ENCODE measurements at places on chromosomes 3 and 15. TPM values are rescaled to one million over a fixed set of nuclear protein-coding genes. Genes with fewer than 3 reads are reported as not detected.

GRCh38 chr3:157388976-157389375 lies 47.7 kb upstream of the PTX3 start:
- DNase-seq: no peak

- DNase-seq: no peak
These were observed 21.8 kb downstream of the LRRC31 start for GRCh38 chr3:169847896-169848295.

DNA sequence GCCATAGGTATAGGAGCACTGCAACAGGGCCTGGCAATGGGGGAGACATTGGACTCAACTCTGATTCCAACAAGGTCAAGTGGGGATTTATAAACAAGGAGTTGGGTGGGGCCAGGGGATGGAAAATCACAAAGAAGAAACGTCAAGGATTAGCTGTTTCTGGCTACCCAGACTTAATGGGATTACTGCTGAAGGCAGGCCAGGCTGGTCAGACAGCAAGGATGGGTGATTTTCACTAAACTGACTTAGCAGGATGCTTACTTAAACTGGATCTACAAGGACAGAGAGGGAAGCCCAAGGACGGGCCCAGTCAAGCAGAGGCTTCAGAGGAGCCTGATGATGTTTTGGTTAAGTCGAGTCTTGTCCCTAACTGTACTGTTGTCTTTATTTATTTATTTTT lies 76.2 kb downstream of the USP13 start:
- DNase-seq: no peak

DNA sequence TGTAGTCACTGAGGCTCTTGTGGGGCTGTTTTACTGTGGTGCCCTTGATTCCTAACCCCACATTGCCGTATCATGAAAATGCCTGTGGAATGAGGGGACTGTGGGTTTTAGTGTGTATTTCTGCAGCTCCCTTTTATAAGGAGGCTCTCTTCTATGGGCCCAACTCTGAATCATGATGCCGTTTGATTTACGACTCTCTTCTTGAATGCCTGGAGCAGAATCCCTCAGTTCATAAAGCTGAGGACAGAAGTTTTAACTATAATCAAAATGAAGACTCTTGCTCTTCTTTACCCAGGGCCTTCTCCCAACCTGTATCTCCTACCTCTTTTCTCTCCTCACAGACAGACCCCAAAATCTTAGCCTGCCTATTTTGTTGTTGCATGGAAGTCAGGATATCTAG lies 109.5 kb downstream of the RARB start:
- DNase-seq: no peak

GRCh38 chr3:13622356-13622755 lies 73.4 kb downstream of the FBLN2 start:
- no peak for DNase-seq

- no peak for DNase-seq
These were observed 76.2 kb downstream of the CCK start for GRCh38 chr3:42189736-42190135.

DNA sequence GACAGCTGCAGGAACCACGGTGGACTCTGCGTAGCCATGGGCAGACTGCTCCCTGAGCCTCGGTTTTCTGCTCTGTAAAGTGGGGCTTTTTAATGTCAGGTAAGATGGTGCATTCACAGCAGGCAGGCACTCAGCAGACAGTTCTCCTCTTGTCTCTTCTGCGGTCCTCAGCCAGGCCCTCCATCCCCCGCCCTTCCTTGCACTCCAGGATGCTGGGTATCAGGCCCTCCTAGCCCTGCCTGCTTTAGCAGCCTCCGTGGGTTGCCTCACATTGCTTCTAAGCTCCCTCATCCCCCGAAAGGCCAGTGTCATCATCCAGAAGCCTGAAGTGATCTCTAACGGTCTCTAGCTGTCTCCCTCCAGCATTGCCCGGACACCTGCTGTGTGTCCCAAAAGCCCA lies 115.7 kb downstream of the WNT7A start:
- no peak for DNase-seq

DNA sequence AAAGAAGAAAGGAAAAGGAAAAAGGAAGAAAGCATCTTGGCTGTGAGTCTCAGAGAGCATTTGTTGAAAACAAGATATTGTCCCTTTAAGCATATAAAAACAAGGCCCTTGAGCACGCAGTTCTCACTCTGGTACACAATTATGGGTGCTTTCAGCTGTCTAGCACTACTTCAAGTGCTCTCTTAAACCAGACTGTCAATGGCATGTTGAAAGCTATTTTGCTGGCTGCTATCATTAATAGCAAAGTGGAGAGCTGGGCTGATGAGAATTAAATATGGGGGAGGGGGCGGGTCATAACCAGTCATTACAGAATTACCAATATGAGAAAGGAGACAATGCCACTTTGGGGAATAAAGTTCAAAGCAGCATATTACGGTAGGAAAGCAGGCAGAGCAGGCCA lies 9.3 kb downstream of the TLE3 start:
- DNase-seq: no peak

DNA sequence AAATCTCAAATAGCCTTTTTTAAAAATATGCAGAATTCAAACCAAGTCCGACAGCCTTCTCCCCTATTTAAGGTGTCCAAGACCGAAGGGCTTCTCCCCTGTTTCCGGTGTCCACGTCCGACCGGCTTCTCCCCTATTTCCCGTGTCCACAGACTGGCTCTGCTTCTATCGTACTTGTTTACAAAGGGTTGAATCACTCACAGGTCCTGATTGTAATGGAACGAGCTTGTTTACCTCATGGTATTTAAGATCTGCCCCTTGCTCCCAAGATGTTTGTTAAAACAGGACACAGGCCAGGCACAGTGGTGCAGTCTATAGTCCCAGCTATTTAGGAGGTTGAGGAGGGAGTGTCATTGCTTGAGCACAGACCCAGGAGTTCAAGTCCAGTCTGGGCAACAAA lies 90.4 kb upstream of the ROBO2 start:
- DNase-seq: no peak

- no peak for DNase-seq
These were observed 75.0 kb downstream of the NR2E3 start for GRCh38 chr15:71885390-71885789.

- DNase-seq: no peak
These were observed 31.9 kb upstream of the ACVR2B start for GRCh38 chr3:38421679-38422336.

DNA sequence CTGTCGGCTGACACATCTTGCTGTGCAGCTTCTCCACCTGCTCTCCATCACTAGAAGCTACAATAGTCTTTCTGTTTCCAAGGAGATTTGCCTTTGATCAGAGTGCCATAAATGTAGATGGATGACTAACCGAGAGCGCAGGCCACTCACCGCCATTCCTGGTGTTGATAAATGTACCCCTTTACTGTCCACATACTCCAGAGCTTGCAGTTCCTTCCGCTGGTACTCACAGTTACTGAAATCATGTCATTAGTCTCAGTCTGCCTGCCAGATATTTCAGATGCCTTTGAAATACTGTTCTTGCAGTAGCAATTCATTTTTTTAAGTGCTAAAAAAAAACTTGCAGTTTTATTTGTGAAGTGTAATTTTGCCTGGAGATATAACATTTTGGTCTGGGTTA lies 72.3 kb downstream of the BLM start:
- DNase-seq: no peak

DNA sequence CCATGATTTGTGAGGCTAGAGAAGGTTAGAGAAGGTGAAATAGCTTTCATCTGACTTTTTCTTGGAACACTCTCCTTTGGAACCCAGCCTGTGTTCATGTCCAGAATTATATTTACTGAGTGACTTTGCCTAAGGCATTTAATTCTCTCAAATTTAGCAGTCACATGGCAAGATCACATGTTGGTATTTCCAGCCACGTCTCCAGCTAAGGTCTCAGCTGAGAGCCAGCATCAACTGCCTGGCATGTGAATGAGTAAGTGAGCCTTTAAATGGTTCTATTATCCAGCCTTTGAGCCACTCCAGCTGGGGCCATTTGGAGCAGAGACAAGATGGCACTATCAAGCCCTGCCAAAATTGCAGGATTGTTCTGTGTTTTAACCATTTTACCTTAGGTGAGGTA lies 130.2 kb upstream of the SGO1 start:
- DNase-seq: no peak

DNA sequence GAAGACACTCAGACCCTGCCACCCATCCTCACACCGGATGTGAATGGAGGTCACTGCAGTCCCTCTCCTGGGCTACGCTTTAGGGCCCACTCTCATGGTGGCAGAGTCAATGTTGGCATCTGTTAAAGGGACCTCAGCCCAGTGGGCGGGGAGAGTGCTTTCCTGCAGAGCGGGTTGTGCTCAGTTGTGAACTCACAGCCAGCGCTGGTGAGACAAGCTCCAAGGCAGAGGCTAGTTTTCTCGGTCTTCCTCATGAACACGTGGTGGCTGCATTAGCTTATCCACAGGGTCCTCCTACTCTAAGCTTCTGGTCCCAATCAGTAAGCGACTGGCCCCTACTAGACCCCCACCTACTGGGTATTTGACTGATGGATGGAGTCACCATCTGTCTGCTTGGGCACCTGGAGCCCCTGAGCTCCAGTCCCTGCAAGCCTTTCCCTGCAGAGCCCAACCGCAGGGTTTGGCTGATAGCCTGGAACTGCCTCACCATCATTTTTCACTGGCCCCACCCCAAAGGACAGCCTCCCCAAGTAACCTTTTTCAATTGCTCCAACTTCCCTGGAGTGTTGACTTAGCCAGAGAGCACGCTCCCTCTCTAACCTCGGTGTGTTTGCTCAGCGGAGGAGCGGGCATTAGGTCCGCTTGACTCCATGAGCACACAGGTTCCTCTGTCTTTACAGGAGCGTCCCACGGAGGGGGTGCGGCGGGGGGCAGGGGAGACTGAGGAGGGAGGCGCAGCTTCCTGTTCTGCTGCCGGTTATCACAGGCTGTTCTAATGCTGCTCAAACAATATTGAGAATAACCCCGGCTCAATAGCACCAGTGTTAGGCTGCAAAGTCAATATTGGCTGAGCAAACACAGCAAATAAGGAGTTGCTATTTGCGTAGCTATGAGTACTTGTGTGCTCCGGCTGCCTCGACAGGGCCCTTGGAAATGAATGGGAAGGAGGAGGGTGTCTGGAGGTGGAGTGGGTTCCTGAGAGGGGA lies 141.7 kb downstream of the RPLP1 start:
- DNase-seq: peak; percentile 87

- peak; percentile 1 for DNase-seq
These were observed 67.6 kb downstream of the SLC6A11 start for GRCh38 chr3:10883478-10884234.

GRCh38 chr3:29606416-29606815 lies 325.5 kb downstream of the RBMS3 start:
- DNase-seq: no peak

GRCh38 chr3:183208260-183208659 lies 44.8 kb upstream of the B3GNT5 start:
- DNase-seq: no peak

DNA sequence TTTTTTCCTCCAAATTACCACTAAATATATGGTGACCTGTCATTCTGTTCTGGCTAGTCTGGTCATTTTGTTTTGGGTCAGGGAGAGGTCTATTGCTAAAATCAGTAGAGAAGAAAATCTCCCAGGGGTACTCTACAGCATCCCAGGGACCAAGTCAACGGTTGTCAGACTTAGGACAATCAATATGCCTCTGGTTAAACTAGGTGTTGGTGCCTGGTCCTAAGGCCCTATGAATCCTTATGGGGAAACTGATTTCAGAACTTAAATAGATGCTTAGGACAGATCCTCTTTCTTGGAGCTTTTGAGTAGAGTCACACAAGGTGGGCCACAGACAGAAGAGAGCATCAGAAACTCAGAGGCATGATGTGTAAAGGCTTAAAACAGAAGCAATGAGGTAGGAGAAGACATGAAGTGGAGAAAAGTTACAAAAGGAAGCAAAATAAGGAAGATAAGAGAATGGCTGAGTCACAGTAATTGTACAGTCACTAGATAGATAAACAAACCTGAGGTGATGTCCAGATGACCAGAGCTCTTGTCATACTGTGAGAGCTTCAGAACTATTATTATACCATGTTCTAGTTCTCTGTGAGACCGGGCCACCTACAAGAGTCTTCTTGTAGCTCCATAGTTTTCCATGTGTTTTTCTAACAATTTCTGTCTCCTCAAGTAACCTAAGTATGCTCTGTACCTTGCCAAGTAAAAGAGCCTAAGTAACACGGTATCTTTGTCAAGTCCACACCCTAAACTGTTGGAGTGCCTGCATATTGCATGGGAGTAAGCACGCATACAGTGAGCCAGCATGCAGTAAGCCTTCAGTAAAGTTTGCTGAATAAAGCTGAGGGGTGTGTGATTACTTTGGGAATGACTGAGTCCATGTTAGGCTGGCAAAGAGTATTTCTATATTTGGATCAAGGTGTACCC lies 44.6 kb upstream of the LEKR1 start:
- no peak for DNase-seq

- DNase-seq: no peak
These were observed 84.4 kb downstream of the BDH1 start for GRCh38 chr3:197471221-197472010.

GRCh38 chr15:92747047-92747446 lies 91.5 kb upstream of the FAM174B start:
- DNase-seq: no peak

- DNase-seq: no peak
These were observed 37.6 kb downstream of the LRRN1 start for GRCh38 chr3:3836845-3837244.

DNA sequence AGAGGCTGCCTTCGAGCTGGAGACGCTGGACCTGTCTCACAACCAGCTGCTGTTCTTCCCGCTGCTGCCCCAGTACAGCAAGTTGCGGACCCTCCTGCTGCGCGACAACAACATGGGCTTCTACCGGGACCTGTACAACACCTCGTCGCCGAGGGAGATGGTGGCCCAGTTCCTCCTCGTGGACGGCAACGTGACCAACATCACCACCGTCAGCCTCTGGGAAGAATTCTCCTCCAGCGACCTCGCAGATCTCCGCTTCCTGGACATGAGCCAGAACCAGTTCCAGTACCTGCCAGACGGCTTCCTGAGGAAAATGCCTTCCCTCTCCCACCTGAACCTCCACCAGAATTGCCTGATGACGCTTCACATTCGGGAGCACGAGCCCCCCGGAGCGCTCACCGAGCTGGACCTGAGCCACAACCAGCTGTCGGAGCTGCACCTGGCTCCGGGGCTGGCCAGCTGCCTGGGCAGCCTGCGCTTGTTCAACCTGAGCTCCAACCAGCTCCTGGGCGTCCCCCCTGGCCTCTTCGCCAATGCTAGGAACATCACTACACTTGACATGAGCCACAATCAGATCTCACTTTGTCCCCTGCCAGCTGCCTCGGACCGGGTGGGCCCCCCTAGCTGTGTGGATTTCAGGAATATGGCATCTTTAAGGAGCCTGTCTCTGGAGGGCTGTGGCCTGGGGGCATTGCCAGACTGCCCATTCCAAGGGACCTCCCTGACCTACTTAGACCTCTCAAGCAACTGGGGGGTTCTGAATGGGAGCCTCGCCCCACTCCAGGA lies 21.1 kb downstream of the NRROS start:
- no peak for DNase-seq

GRCh38 chr15:79617071-79617470 lies 184.9 kb downstream of the MINAR1 start:
- DNase-seq: no peak

GRCh38 chr3:179037351-179037750 lies 34.3 kb downstream of the ZMAT3 start:
- DNase-seq: peak; percentile 2

Gene IMPG2
- total RNA-seq: not detected

Gene NANOGP8
- total RNA-seq: not detected

Gene TMCO5A
- total RNA-seq: not detected

Gene SYNPR
- total RNA-seq: not detected

Gene ITPKA
- total RNA-seq: 1.4 TPM

Gene PLXND1
- 10.4 TPM for total RNA-seq

Gene ITIH1
- total RNA-seq: not detected

Gene ATP10A
- total RNA-seq: 0.03 TPM

Gene RTP3
- not detected for total RNA-seq

Gene SHF
- total RNA-seq: 3.1 TPM

Gene MNS1
- 1.7 TPM for total RNA-seq
